ENCODE measurements at places on chromosomes 4 and X. TPM values are rescaled to one million over a fixed set of nuclear protein-coding genes. Genes with fewer than 3 reads are reported as not detected.

GRCh38 chr4:147340111-147340510 is 140.8 kb upstream of the EDNRA start:
- H3K27me3 ChIP-seq = no peaks in the 10 kb centered on the region
- H3K4me3 ChIP-seq = no peak overlapping the region
- H3K36me3 ChIP-seq = no peaks in the 10 kb centered on the region
- H3K27ac ChIP-seq = no peak overlapping the region
- H3K4me1 ChIP-seq = no peaks in the 10 kb centered on the region

DNA sequence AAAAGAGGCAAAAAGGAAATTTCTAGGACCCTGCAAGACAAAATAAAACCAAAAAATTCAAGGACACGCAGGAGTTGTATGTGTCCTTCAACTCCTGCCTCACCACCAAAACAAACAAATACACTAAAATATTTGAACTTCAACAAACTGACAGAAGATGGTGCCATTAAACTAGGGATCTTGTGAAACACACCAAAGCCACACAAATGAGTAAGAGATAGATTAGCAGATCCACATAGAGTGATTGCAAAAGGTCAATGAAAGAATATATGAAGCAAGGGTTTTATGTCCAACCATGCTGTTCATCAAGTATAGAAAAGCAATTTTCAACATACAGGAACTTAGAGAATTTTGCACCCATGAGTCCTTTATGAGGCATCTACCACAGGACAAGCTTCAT is 40.1 kb upstream of the SCML1 start:
- no peak overlapping the region for H3K4me3 ChIP-seq
- no peak overlapping the region for H3K27ac ChIP-seq
- H3K4me1 ChIP-seq = no peaks in the 10 kb centered on the region
- H3K36me3 ChIP-seq = no peaks in the 10 kb centered on the region

DNA sequence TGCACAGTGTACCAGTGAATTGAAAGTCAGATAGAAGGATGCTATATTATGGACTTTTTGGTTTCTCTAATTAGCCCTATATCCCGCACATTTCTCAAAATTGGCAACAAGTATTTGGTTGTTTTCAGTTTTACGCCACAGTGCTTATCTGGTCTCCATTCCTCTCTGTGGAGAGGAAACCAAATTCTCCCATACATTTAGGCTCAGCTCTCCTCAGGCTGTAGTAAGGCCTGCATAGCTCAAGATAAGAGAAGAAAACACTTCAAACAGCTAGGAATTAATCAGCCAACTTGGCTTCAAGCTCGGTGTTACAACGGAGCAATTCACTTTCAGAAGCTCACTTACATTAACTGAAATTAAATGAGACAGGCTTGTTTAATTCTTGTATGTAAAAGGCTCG is 263.2 kb downstream of the PDHA2 start:
- no peaks in the 10 kb centered on the region for H3K4me1 ChIP-seq
- H3K36me3 ChIP-seq = no peaks in the 10 kb centered on the region
- DNase-seq = no peak
- H3K27me3 ChIP-seq = no peaks in the 10 kb centered on the region
- no peak overlapping the region for H3K4me3 ChIP-seq

DNA sequence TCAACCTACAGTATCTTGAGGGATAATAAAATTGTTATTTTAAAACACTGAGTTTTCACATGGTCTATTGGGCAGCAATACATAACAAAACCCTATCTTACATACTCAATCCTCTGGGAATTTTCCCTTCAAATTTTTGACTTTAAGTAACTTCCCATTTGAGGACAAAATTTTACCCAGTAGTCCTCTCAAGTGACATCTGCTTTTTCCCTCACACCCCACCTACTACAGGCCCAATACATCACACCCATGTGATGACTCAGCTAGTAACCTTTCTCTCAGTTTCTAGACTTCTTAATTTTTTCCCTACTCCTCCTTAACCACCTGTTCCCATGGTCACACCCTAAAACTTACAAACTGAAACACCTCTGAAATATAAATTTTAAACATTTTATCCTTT is 12.2 kb upstream of the RAP1GDS1 start:
- DNase-seq = no peak
- no peaks in the 10 kb centered on the region for H3K36me3 ChIP-seq
- H3K4me1 ChIP-seq = no peaks in the 10 kb centered on the region
- H3K27me3 ChIP-seq = no peaks in the 10 kb centered on the region
- no peak overlapping the region for H3K27ac ChIP-seq

DNA sequence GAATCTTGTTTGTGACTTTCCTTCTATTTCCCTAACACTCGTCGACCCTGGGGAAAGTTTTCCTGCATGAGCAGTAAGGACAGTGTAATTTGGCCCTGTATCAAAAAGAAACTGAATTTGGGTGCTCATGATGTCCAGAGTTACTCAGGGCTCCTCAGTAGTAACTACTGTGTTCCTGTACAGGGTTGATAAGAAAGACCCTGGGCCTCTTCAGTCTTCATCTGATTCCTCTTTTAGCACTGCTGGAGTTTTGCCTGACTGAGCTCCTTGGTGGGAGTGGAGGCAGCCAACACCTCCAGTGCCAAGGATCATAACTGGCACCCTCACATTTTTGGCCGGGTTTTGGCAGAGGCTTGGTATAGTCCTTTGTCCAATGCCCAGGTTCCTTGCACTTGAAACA is 7.1 kb upstream of the AREG start:
- H3K27me3 ChIP-seq = no peaks in the 10 kb centered on the region
- no peaks in the 10 kb centered on the region for H3K4me1 ChIP-seq
- no peak overlapping the region for H3K4me3 ChIP-seq
- H3K27ac ChIP-seq = no peak overlapping the region
- no peak for DNase-seq

GRCh38 chr4:971666-972500 is 1.5 kb downstream of the DGKQ start:
- peak overlapping the region; percentile 83 for H3K4me3 ChIP-seq
- H3K27ac ChIP-seq = no peak overlapping the region
- H3K27me3 ChIP-seq = peaks cover 2% of the 10 kb centered on the region
- peaks cover under 1% of the 10 kb centered on the region for H3K36me3 ChIP-seq

- H3K4me3 ChIP-seq = no peak overlapping the region
- no peaks in the 10 kb centered on the region for H3K36me3 ChIP-seq
- no peak for DNase-seq
- H3K4me1 ChIP-seq = no peaks in the 10 kb centered on the region
- H3K27ac ChIP-seq = no peak overlapping the region
These were observed 147.2 kb downstream of the RPA4 start for GRCh38 chrX:97030947-97031346.

The RAI2 gene
- polyA plus RNA-seq = 4.2 TPM

The SMIM10L2A gene
- 0.12 TPM for polyA plus RNA-seq

The RAB40A gene
- not detected for polyA plus RNA-seq

All from psoas muscle (tissue), 8 donors.